ENCODE measurements at places on chromosomes 6 and 20.

- DNase-seq: no peak
These were observed 123.1 kb downstream of the OLIG3 start for GRCh38 chr6:137370871-137371633.

DNA sequence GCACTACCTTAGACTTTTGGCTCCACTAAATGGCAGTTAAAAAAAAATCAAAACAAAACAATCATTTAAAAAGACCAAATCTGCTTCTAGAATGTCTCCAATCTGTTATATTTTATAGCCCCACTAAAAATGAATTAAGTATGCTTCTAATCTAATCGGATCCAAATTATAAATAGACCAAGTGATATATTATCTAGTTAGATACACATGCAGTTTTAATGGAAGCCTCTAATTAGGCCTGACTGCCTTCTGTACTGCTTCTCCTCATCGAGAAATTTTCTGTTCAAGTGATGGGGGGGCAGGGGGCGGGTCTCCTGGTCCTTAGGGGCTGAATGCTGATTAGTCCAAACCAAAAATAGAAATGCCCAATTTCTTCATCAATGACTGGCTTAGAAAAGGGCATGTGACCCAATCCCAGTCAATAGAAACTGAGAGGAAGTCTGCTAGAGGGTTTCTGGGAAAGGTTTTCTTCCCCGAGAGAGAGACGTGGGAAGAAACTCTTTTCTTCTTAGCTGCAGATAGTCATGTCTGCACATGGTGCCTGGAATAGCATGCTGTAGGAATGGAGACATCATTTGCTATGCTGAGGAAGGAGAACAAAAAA lies 6.9 kb downstream of the SESN1 start:
- no peak for DNase-seq

DNA sequence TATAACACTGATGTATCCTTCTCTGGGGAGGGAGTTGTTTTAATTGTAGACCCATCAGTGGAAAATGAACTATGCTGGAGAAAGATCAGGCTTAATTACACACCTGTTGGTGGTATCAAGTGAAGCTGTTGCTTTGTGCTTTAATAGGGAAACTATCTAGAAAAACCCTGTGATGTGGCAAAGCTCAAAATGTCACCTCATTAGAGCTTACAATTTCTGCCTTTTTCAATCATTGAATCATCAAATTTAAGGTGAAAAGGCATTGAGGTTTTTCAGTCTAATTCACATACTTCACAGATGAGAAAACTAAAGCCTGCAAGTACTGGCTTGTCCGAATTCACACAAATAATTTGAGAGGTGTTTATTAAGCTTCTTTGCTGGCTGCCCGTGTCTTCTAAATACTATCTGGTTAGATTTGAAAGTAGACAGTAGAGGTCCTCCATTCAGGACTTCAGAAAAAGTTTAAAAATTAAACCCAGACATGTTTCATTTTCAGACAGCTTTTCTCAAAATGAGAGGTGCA lies 143.3 kb upstream of the MAP3K7 start:
- DNase-seq: no peak

DNA sequence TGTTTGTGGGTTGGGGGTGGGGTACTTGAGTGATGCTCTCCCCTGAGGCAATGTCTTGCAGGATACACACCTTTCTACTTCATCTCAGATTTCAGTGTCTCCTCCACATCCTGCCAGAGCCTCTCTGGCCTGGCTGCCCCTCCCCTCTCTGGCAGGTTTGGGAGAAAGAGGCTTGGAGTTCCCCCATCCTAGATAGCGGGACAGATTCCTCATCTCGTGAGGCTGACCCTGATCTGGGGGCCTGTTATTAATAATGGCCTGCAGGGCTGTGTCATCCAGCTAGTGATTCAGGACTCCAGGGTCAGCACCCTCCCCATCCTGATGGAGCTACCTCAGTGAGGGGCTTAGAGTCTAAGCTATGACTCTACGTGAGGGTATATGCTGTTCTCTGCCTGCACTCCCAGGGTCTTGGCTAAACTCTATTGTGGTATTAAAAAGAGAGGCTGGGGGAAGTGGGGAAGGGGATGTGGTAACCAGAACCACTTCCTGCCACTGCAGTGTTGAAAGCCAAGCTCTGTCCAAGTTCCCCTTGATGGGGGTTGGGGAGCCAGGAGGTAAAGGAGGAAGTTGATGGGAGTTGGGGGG lies 3.7 kb upstream of the MMP9 start:
- DNase-seq: no peak

DNA sequence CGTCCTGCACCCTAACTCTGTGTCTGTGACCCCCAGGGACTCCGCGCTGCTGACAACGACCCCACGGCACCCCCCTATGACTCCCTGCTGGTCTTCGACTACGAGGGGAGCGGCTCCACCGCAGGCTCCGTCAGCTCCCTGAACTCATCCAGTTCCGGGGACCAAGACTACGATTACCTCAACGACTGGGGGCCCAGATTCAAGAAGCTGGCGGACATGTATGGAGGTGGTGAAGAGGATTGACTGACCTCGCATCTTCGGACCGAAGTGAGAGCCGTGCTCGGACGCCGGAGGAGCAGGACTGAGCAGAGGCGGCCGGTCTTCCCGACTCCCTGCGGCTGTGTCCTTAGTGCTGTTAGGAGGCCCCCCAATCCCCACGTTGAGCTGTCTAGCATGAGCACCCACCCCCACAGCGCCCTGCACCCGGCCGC lies 129.0 kb downstream of the TAF4 start:
- DNase-seq: no peak

GRCh38 chr6:7727946-7728854 lies 2.3 kb downstream of the BMP6 start:
- DNase-seq: no peak

DNA sequence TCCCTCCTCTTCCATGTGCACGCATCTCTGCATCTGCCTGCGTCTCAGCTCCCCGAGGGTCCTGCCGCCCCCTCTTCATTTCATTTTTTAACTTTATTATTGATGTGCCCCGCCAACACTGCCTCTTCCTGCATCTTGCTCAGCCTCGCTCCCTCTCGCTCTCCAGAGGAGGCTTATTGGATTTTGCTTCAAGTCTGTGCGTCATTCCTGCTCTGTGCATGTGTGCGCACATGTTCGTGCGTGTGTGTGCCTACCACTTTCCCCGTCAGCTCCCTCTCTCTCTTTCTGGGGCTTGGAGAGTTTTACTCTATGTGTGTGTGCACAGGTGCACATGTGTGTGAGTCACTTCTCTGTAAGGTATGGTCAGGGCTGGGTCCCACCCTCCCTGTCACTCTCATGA lies 71.8 kb upstream of the NNAT start:
- no peak for DNase-seq

GRCh38 chr6:72905705-72906478 lies 284.0 kb downstream of the KCNQ5 start:
- DNase-seq: no peak

All from omental fat pad (tissue), 4 donors.